Pancreas (tissue), 10 donors: ENCODE measurements at places on chromosomes 3 and 15. TPM values are rescaled to one million over a fixed set of nuclear protein-coding genes. Genes with fewer than 3 reads are reported as not detected.

- no peak for DNase-seq
Measured at GRCh38 chr3:167883452-167883851, 147.9 kb downstream of the SERPINI1 start.

- no peak for DNase-seq
Measured at GRCh38 chr3:150407808-150408220, 284 bp upstream of the TSC22D2 start.

The MEX3B gene
- total RNA-seq = 2.2 TPM

GRCh38 chr3:10195366-10196089 is 30.8 kb downstream of the IRAK2 start:
- DNase-seq = no peak

The ACTC1 gene
- total RNA-seq = 5.2 TPM

DNA sequence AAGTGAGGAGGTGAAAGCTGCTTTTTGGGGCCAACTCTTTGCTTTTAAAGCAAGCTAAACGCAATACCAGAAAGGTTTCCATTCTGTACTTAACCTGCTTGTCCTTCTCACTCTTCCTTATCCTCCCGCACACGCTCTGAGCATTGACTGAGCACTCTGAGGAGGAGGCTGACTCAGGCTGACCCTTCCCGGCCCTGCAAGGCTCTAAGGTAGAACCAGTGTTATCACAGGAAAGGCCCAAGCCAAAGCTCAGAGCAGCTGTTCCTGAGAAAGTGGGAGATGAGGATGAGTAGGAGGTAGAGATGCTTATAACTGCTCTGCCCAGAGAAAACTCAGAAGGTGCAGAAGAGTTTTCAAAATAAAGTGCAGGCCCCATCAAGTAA is 2.3 kb downstream of the B3GNT5 start:
- DNase-seq = no peak

- no peak for DNase-seq
Measured at GRCh38 chr3:86381247-86381646, 609.7 kb downstream of the VGLL3 start.

GRCh38 chr15:29440541-29440940 is 170.9 kb upstream of the NSMCE3 start:
- DNase-seq = no peak

GRCh38 chr15:40146037-40146436 is 14.8 kb upstream of the BUB1B start:
- DNase-seq = no peak

The ALDH1A3 gene
- 7.9 TPM for total RNA-seq

DNA sequence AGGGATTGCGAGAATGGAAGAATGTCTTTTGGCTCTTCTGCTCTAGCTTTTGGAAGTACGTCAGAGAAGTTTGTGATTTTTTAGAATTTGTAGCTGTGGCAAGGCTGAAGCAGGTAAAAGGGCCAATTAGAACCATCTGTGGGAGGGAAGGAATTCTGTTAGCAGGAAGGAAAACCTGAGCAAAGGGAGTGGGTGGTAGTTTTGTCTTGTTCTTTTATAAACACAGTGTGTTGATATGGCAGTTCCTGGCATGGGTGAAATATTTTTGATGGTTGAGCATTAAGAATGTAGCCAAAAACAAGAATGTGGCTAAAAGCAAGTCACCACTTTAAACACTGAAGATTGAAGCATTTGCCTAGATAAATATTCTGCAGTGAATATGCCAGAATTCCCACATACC is 23.8 kb downstream of the DAG1 start:
- DNase-seq = no peak

DNA sequence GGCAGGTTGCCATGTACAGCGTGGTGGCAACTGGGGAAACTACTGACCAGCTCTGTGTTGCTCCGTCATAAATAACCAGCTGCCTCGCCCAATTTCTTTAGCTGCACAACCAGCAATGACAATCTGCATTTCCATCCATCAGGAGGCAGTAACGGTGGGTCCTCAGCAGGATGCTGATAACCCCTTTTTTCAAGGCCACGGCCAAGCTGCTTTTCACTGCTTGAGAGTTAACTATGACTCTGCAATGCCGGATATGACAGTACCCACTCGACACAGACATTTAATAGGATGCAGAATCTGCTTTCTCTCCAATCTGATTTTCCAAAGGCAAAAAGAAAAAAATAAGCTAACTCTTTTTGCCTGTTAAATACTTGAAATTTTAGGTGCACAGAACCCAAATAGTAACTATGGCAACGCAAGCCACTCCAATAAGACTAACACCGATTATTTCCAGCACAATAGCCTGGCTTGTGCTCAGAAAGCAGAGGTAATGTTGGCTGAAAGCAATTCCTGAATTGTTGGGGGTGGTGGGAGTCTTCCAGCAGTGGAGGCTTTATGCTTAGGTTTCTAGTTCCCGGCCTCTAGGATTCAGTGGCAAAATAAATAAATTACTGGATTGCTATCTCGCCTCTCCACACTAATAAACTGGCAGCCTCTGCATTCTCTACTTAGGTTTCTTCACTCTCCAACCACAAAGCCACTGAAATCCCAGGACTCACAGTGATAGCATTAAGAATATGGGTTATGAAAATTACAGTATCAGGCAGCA is 31.2 kb upstream of the SRGAP3 start:
- DNase-seq = no peak

DNA sequence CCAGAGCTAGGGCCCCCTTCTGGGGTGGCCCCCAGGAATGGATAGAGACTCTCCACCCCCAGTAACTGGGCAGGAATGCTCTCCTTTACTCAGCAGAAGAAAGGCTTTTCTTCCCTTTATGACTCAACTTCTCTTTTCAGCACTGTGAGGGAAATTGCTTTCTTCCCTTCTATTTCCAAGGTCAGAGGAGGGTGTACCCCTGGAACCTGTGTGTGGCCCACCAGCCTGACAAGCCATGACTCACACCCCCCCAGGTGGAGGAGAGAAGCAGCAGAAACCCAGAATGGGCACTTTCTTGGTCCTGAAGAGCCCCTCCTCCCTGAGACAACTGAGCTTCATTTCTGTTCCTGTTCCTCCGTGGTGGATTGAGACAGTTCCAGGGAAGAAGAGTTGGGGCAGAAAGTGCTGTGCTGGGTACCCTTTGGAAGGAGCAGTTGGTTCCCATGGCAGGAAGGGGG is 2.7 kb upstream of the ANKRD63 start:
- no peak for DNase-seq

DNA sequence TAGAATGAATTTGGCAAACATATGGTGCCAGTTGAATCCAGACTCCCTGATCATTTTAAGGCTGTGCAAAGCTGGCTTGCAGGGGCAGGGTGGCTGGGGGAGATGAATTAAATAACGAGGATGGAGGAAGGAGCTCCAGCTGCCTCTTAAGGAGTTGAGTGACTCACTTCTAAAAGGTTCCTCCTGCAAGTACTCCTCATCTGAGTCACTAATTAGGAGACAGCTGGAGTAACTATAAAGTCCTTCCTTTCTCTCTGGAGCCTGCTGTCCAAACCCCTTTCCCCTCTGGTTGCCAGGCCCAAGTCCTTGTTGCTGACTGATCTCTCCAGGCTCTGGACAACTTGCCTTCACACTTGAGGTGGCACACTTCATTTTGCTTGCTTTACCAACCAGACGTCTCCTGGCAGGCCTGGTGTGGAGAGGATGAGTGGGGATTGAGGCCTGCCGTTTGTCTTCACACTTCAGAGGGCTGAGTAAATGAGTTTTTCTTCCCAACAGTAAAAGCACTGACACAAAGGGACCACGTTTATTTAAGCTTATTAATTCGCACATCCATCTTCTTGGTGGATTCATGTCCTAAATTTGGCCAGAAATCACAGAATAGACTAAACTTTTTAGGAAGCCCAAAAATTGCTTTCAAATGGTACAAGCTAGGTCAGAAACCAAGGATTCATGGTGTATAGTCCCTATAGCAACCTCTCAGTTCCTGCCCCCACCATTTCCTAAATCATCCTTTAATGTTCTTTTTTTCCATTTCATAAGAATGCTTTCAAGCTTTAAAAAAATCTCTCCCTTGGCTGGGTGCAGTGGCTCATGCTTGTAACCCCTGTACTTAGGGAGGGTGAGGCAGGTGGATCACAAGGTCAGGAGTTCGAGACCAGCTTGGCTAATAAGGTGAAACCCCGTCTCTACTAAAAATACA is 90.5 kb upstream of the MYRIP start:
- no peak for DNase-seq

DNA sequence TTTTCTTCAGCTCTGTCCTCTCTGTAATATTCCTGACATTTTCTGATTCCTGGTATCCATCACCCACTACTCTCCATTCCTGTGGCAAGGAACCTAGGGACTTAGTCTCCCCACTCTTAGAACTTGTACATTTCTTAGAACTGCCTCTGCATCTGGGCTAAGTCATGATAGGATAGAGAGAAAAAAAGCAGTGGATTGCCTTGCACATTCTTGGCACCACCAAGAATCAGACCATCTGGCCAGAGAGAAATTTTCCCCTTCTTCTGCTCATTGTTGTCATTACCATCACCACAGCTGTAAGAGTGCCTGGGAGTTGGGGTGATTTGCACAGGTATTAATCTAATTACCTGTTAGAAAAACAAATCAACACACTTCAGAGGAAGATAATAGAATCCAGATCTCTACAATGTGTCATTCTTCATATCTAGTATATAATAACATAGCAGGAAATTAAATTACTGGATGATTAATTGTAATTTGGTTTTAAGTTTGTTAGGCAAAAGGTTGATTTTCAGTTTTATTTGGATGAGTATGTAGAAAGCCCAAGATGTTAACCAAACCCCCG is 264.8 kb upstream of the ZPLD1 start:
- DNase-seq = no peak

The SERPINI1 gene
- 15.7 TPM for total RNA-seq

The MESP2 gene
- not detected for total RNA-seq

- no peak for DNase-seq
Measured at GRCh38 chr3:122102191-122102935, 47.2 kb downstream of the CD86 start.

DNA sequence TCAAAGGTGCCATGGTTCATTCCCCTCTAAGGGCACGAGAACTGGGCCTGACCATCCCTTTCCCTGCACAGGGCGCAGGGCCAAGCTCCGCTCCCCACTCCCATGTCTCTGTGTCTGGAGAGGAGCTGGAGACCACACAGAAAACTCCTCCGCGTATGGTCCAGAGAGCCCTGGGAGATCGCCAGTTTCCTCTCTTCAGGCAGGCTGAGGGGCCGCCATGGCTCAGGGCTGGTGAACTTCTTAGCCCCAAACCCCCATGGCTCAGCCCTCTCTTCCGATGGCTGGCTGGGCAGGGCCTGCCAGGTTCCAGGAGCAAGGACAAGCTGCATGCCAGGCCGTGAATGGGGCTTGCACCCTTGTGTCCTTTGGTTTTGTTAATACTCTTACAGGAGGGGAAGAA is 52.9 kb downstream of the EXOG start:
- DNase-seq = no peak

The SUCNR1 gene
- 0.09 TPM for total RNA-seq

- DNase-seq = peak; percentile 57
Measured at GRCh38 chr3:13655061-13655913, 106.4 kb downstream of the FBLN2 start.

DNA sequence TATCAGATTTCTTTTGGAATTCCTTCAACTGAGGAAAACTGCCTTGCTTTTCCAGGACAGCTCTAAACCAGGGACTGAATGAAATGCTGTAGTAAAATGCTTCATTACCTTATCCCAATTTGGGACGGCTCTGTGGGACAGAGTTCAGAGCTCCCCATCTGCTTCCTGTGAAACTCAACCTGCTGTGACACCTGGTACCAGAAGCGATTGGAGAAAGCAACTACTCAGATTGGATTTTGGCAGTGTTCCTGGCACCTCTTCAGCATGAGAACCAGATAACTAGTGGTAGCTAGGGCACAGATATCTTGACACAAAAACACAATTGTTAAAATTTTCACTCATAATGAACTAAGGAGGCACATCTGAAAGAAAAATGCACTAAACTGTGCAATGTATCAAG is 539.1 kb downstream of the SI start:
- DNase-seq = peak; percentile 48

DNA sequence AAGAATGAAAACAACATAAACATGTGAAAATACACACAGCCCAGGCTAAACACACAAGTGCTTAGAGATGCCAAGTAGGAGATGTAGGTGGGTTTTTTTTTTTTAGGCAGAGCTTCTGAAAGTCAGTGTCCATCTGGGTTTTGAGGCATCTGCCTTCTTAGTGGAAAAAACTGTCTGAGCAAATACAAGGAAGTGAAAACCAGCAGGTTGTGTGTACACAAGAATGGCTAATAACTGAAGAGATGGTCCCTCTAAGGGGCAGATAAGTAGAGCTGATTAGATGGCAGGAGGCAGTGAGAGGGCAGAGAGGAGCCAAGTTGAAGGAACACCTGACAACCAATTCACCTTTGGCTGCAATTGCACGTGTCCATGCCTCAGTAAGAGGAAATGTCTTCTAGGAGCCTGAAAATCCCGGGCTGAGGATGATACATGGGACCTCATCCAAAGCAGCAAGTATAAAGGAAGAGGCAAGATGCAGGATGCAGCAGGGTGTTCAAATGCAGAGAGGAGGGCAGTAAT is 34.9 kb downstream of the CYP19A1 start:
- DNase-seq = no peak

The HACD2 gene
- 12.8 TPM for total RNA-seq

DNA sequence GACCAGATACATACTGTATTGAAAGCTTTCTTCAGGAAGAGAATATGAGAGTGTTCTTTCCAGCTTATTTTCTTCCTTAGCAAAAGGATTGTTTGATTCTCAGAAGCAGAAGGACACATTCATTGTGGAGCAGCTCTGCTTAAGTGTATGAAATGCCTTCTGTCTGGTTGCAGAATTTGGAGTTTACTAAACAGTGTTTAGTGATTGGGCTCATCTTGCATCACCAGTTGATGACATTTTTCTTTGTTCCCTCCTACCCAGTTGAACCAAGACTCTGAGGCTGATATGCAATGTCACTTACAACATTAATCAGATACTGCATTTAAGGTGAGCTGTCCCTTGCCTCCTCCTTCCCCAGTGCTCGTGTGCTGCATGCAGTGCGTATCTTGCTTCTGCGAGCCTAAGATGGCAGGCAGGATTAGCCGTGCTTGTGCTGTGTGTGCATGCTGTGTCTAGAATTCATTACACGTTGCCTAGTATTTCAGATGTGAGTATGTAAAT is 18.4 kb downstream of the ZBTB38 start:
- no peak for DNase-seq

DNA sequence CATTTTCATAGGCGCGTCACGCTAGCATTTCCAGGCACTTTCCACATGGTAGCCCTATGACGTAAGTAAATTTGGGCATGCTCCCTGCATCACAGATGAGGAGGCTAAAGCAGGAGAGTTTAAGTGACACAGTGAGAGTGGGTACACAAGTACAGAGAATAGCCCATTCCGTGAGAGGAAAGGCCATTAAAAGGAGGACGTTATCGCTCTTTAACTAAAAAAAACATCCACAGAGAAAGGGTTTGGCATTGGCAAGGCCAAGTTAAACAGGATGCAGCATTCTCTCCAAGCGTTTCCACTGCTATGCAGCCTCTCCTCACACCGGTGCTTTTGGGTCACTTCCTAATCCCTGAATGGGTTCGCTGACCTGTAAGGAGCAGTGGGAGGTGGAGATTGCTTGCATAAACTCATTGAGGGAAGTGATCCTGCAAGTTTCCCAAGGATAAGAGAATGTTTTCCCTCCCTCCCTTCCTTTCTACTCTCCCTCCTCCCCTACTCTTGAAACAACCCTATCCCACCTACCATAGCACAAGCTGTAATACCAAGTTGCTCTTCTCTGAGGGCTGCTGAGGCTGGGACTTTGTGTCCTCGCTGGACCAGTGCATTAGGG is 147.7 kb downstream of the VGLL4 start:
- DNase-seq = no peak
